ENCODE measurements at places on chromosomes 13 and 19.
A peak's percentile ranks its signal among the peaks of the same experiment; 100 is the strongest.

- no peak for DNase-seq
Observed at GRCh38 chr13:75704927-75705288, 68.8 kb downstream of the LMO7 start.

DNA sequence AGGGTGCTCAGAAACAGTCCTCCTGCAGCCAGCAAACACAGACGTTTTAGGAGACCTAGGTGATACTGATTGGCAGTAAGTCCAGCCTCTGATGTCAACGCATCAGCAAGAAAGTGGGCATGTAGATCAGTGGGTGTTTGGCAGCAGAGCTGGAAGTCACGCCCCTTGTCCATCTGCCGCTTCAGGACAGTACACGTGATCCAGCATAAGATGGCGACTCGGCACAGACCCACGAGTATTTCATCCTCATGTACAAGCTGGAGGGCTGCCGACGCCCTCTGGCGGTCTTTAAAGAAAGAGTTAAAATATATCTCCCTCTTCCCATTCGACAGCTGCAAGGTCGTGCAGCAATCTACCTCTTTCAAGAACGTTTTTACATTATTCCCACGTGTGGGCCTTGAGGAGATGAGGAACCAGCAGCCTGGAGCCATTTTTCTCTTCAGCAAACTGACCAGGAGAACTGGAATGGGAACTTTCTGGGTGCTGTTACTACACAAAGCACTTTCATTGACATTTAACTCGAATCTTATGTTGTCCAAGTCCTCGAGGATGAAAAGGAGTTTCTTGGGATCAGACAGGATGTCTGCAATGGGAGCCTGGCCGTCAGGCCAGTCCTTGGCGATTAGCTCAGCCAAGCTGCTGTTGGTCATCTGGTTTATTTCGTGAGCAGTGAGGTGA, 22.3 kb downstream of the NLRP11 start:
- peak; percentile 87 for DNase-seq

DNA sequence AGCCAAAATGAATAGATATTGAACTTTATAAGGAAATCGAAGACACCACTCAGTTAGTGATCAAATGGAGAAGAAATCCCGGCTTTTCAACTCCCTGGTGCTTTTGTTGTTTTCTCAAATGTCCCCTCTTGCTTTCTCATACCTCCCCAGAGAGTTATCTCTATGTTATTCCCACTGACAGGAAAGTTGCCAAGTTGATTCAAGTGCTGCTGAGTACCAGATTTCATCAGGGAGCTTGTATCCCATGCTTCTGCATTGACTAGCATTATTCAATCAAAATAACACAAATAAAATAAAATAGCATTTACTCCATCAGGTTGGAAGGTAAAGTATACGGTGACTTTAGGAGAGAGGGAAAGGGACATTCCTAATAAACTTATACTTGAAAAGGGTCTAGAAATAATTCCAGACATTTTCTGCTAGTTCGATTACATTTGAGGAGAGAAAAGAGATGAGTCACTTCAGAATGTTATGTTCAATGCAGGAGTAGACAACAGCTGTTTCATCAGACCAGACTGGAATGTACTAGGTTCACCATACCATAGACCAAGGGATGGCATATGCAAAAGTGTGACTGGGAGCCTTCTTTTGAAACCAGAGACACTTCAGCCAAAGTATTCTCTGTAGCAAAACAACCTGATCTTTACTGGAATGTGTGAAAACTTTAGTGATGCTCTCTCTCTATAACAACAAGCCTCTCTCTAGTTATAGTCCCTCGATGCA, 397.8 kb downstream of the FGF14 start:
- no peak for DNase-seq

DNA sequence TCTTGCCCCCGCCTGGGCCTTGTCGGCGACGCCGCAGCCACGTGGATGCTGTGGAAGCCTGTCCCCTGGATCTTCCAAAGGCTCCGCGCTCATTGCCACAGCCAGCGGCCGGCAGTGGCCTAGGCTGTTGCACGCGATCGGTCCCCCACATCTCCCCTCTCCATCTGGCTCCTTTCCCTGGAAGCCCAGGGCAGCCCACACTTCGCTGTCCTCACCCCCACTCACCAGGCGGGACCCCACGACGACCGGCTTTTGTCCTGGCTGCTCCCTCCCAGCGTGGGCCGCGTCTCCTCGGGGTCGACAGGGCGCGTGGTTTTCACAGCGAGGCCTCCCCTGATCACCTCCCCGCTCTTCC, 605 bp upstream of the TEX30 start:
- DNase-seq: no peak

- DNase-seq: no peak
Observed at GRCh38 chr19:38287604-38288003, 16.4 kb upstream of the C19orf33 start.

- no peak for DNase-seq
Observed at GRCh38 chr13:46642254-46642653, 89.3 kb downstream of the LRCH1 start.

DNA sequence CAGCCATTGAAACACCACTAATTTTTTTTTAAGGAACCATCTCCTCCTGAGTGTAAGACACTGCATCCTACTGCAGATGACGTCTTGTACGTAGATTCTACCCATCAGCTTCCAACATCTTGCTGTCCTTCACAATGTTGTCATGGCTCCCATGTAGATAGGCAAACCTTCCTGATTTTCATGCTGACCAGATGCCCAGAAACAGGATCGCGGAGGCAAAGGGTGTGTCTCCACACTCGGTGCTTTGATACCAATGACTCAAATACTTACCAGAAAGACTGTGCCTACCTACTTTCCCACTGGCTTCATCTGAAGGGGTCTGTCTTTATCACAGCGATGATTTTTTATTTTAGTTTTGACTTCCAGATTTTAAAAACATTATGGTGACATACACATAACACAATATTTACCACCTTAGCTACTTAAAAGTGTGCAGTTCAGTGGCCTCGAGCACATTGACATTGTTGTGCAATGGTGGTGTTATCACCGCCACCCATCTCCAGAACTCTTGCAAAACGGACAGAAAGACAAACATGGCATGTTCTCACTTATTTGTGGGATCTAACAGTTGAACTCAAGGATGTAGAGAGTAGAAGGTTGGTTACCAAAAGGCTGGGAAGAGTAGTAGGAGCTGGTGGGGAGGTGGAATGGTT, 94.0 kb upstream of the PEG3 start:
- DNase-seq: no peak

DNA sequence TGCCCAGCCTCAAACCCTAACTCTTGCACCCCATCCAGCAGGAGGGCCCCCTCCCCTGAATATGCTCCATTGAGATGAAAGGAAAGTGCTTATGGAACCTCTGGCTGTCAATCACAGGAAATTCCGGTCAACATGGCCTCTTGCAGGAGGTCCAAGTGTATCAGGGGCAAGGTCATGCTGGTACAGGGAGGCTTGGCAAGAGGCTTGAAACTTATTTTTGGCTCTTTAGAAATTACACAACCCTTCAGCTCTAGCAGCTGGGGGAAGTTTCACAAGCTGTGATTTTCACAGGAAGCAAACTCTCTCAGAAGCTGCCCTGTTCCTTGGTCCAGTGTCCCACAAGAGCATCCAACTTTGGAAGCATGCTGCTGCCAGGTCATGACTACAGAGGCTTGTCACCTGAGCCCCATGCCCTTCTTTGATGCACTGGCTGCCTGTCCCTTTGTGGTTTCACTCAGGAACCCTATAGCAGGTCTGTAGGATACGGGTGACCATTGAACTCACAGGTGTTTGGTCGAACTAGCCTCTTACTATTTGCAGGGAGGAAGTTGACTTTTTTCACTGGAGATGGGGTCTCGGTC, 8.4 kb downstream of the ASF1B start:
- no peak for DNase-seq

GRCh38 chr19:13784731-13785452, 10.4 kb upstream of the ZSWIM4 start:
- peak; percentile 63 for DNase-seq

DNA sequence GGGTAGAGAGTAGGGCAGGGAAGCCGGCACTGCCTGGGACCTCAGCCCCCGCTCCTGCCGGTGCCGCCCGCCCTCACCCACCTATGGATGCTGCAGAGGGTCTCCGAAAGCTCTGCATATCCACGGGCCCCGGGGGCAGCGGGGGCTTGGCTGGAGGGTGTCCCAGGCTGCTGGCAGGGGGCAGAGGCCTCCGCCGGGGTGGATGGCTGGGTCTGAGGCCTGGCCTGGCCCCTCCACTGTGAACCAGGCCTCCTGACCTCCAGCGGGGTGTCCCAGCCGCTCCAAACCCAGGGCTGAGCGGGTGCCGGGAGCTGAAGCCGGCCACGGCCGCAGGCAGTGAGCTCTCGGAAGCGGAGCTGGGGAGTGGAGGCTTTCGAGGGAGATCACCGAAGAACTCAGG, 4.1 kb downstream of the PRAM1 start:
- DNase-seq: no peak

- no peak for DNase-seq
Observed at GRCh38 chr19:33208371-33208895, 14.3 kb downstream of the LRP3 start.

GRCh38 chr13:90336507-90336906, 1011.0 kb upstream of the MIR17HG start:
- DNase-seq: no peak

DNA sequence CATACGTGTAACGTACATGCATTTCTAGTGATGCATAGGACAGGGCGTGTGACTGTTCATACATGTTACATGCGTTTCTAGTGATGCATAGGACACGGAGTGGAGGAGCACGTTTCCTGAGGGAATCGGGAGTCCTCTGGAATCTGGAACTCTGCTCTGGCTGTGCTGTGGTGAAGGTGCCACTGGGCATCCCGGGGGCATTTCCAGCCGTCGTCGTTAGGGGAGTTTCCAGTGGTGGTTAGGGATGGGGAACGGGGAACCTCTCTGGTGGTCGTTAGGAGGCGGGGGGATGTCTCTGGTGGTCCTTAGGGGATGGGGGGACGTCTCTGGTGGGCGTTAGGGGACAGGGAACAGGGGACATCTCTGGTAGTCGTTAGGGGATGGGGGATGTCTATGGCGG, 209.6 kb upstream of the SOX1 start:
- DNase-seq: no peak

DNA sequence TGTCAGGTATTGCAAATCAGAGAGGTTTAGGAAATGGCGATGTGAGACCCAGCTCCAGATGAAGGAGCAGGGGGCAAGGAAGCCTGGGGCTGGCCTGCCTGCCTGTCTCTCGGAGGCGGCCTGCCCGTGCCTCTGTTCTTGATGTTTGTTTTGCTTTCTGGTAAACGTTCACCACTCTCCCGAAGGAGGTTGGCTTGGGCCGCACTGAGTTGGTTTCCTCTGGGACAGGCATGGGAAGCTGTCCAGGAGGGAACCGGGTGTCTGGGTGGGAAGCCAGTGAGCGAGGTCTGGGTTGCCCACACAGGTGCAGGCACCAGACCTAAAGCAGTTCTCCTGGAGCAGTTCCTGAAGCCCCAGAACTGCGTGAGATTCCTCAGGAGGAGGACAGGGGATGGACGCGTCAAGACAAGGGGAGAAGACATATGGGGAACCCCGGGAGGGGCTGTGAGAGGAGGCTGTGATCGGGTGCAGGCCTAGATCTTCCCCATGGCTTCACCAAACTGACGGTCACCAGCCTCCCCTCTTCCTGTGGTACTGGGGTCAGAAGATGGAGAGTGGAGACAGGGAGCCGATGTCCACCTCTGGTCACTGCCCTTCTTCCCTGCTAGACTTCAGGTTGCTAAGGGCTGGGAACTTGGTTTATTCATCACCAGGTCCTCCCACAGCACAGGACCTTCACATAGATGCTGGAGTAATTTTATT, 15.2 kb downstream of the COL4A2 start:
- no peak for DNase-seq

DNA sequence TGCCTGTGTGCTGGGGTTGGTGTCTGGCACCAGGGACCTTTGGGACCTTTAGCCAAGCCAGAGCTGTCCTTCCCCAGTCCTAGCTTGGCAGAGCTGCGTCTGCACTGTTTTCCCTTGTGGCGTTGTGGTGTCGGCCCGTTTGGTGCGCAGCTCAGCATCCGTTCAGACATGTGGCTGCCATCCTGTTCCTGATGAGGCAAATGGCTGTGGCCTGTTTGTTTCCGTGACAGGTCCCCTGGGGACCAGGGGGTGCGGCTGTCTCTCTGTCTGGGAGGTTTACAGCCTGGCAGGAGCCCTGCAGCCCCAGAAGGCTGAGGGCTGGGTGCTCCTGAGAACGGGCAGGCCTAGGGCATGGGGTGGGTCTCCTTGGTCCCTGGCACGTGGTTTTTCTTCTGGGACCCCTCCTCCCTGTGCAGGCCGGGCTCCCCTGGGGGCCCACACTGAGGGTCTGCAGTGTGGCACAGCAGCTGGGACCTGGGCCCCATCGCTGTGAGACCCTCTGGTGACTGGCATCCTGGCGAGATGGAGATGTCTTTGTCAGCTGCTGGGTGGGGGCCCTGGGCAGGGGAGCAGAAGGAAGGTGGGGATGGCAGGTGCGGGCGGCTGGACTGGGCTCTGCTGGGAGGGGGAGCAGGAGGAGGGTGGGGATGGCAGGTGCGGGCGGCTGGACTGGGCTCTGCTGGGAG, 4.0 kb downstream of the SPPL2B start:
- peak; percentile 57 for DNase-seq

- no peak for DNase-seq
Observed at GRCh38 chr13:25095851-25096453, at the start of gene PABPC3. PABPC3 (plus strand) TSS chr13:25096136; CDS start chr13:25096199, 63 bp downstream.

GRCh38 chr19:16671652-16672274, 10.8 kb downstream of the TMEM38A start:
- DNase-seq: no peak
